Psoas muscle (tissue), 8 donors: ENCODE measurements at places on chromosomes 12 and 14. TPM values are rescaled to one million over a fixed set of nuclear protein-coding genes. Genes with fewer than 3 reads are reported as not detected.
A peak's percentile ranks its signal among the peaks of the same experiment; 100 is the strongest.

DNA sequence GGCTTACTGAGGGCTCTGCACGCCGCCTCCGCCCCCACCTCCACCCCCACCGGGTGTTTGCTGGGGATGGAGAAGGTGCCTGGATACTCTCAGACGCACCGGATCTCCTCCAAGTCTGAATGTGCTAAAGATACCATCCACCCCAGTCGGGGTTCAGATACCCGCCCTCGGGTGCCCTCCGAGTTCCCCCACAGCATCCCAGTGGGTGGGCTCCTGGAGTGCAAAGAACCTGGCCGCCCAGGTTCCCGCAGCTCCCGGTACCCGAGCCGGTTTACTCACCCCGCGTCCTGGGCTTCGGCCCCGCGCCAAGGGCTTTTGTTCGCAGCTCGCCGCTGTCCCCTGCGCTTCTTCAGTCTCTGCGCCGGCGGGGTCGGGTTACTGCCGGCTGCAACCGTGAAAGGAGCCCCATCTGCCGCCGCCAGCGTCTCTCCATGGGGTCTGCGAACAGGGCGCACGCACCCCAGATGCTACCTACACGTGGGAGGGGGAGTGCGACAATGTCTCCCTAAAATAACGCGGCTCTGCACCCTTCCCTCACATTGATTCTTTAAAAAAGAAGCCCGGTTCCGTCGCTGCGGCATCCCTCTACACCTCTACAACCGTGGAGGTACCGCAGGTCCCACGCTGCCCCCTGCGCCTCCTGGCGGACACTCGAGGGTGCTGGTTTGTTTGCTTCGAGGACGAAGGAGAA is at the start of gene CCDC177:
Gene CCDC177 (minus strand): TSS at position 609 of the 691 bp plus-strand sequence. CDS start 1,249 bp downstream, outside the sequence.
- peak; percentile 53 for DNase-seq

- no peak for DNase-seq
Observed at GRCh38 chr12:58988643-58989344, 68.5 kb upstream of the LRIG3 start.

DNA sequence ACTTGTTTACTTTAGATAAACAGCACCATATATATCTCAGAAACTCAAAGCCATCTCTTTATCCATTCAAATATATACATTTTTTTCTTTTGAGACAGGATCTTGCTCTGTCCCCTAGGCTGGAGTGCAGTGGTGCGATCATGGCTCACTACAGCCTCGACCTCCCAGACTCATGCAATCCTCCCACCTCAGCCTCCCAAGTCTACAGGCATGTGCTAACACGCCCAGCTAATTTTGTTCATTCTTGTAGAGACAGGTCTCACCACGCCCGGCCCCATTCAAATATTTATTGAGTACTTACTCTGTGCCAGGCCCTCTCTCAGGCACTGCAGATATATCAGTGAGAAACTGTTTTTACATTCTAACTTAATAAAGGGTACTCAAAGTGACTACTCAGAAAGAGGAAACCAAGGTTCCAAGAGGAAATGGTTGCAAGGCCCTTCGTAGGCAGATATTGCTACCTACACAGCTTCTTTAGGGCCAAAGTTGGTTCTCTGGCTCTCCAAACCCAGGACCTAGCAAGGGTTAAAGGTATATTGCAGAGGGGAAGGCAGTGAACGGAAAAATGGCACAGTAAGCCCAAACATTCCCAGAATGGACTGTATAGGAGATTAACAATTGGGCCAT is 2.9 kb downstream of the ATXN3 start:
- no peak for DNase-seq

- DNase-seq, result no peak
Observed at GRCh38 chr12:66964629-66965028, 285.8 kb upstream of the GRIP1 start.

The EAPP gene
- total RNA-seq, result 25.8 TPM

DNA sequence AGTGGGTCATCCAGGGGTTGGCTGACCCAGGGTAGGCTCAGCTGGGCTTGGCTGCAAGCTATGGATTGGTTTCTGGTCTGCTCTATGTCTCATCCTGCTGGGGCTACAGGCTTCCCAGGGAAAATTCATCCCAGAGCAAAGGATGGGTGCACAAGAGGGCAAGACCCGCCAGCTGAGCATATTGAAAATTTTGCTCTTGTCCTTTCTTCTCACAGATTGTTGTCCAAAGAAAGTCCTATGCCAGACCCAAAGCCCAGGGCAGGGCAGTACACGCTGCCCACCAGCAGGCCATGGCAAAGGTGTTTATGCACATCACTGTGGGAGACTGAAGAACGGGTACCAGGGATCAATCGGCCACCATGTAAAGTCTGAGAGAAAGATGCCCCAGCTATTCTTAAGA is 95.3 kb upstream of the PARP11 start:
- no peak for DNase-seq

The NUMB gene
- 26.4 TPM for total RNA-seq

The HCAR3 gene
- total RNA-seq, result not detected

DNA sequence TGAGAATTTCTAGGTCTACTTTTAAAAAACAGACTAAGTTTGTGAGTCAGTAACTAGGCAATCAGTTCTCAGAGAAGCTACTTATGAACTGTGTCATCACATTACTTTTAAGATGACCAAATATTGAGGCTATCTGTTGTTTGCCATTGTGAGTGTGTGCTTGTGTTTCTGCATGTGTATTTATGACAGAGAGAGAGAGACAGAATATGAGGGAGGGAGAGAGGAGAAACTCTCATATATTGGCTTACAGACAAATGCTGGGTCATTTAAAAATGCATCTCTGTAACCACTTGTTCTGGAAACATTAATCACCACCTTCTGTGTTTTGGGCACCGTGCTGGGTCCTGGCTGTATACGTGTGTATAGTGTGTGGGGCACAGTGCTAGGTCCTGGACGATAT is 161.5 kb upstream of the FRMD6 start:
- no peak for DNase-seq

DNA sequence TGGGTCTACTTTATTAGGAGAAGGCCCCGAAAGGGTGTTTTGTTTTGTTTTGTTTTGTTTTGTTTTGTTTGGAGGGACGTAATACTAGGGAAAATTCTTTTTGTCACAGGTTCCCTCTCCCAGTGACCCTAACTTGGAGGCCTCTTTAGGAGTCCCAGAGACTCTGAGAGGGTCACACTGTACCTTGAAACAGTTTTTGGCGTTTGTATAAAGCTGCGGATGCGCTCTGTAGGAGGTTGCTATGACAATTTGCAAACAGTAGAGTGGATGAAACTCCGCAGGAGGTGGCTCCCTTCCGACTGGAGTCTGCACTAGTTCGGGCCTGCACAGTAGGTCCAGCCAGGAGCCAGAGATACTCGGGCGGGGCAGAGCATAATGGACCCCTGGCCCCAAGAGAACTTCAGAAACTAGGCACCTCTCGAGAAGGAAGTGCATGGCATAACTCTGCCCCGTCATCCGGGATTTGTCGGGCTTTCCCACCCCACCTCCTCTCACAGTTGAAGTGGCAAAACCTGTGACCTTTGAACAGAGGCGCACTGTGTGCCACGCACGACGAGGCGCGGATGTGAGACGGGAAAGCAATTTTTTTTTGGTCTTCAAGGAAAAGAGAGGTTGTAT is 1.3 kb upstream of the DYRK2 start:
- no peak for DNase-seq

The KIAA0586 gene
- 5.0 TPM for total RNA-seq

DNA sequence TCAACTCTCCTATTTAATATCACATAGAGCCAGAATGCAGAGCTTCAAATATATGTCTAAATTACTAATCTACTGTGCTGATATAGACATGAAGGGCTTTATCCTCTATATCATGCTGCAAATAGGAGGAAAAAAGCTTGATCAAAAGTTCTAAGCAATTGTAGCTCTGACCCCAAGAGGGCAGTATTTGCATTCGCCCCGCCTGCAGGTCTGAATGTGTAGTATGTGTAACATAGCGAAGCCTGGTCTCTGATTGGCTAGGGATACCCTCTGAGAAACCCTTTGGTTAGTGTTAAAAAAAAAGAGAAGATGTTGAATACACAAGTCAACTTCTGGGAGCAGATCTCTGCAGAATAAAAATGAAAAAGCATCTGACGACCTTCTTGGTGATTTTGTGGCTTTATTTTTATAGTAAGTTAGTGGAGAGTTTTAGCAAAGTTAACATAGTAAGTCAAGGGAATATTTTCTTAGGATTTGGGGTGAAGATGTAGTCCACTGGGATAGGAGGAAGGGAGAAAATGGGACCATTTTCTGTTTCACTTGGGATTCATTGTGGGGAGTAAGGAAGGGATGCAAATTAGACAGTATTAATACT is 151.6 kb upstream of the OR4E1 start:
- no peak for DNase-seq

The PTGER2 gene
- 0.26 TPM for total RNA-seq

The MYO1H gene
- total RNA-seq, result 0.10 TPM

DNA sequence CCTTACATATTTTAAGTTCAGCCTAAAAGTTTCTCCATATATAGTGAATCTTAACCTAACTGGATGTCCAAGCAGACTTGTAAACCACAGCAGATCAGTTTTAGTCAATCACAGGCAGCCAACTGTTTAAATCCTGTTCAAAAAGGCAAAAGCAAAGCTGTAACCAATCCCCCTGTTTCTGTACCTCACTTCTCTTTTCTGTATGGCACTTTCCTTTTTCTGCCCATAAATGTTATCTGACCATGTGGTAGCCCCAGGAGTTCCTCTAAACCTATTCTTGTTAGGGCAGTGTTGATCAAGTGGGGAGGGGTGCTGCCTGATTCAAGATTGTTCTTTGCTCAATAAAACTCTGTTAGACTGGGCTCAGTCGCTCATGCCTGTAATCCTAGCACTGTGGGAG is 8.5 kb upstream of the DACT1 start:
- no peak for DNase-seq

The MEG3 gene
- 52.6 TPM for total RNA-seq

The USP15 gene
- 65.6 TPM for total RNA-seq

The CD163L1 gene
- total RNA-seq, result 2.8 TPM

The EPYC gene
- total RNA-seq, result not detected

The SCARB1 gene
- 15.3 TPM for total RNA-seq

DNA sequence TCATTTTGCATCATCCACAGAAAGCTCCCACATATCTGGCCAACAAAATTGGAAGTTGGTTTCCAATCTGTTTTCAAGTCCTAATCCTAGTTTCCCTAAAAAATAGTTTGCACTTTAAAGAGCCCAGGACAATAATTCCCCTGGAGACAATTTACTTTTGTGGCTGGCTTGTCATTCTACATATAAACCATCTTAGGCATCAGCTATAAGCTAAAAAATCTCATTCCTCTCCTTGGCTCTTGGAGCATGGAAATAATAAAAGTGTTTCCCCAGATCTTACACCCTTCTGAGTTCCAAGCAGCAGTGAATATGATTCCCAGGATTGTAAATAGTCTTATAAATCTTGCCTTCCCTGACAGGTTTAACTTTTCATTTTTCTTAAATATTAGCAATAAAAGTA is 89.1 kb upstream of the NUDT4 start:
- no peak for DNase-seq

The ATXN7L3B gene
- total RNA-seq, result 22.8 TPM

DNA sequence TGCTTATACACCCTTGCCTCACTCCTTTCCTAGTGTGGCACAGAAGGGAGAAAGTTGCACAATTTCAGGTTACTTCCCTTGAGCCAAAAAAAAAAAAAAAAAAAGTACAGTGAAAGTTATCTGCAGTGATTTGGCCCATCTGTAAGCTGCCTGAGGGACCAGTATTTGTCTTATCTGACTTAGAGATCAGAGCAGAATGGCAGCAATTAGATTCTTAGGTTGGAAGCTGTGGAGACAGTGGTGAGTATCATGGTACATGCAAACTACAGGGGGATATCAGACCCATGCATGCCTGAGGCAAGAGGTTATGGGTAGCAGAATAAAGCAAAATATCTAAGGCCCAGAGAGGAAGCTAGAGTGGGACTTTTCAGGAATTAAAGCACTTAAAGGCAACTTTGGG is 1070.7 kb upstream of the NOVA1 start:
- DNase-seq, result no peak

- DNase-seq, result no peak
Observed at GRCh38 chr14:96538097-96538989, 36.2 kb downstream of the PAPOLA start.

GRCh38 chr12:51362747-51363342 is 16.4 kb upstream of the CELA1 start:
- no peak for DNase-seq

DNA sequence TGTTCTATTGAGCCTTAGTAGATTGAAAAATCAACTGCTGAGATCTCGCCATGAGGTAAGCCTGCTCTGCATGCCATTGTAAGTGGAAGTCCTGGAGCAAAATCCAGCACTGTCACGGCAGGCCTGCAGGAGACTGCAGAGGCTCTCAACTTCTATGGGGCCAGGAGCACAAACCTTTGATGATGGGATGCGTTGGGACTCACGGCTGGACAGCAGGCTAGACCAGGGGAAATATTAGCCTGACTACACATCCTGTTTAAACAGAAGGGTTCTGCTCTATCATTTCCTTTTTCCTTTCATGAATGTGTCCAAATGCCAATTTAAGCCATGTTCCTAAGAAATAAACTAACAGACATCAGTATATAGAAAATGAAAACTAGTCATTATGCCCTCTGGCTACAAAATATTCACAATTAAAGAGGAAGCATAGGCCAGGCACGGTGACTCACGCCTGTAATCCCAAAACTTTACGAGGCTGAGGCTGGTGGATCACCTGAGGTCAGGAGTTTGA is 33.9 kb upstream of the RASSF8 start:
- DNase-seq, result no peak

DNA sequence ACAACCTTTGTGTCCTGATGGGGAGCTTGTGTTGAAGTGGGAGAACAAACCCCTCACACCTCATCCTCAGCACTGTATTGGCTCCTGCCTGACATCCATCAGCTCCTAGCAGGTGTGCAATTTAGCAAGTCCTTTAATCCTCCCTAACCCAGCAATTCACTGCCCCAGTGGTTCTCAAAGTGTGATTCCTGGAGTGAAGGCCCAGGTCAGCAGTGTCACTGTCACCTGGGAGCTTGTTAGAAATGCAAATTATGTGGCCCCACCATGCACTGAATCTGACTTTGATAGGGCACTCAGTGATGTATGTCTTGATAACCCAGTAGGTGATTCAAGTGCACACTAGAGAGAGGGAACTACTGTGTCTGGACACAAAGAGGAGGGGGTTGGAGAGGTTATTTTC is 133.6 kb downstream of the FGD4 start:
- no peak for DNase-seq

- DNase-seq, result peak; percentile 8
Observed at GRCh38 chr14:75380656-75381055, 47.2 kb upstream of the JDP2 start.

The CNOT2 gene
- total RNA-seq, result 34.7 TPM

The LRP1-AS gene
- total RNA-seq, result not detected

- DNase-seq, result peak; percentile 6
Observed at GRCh38 chr14:101065696-101066694, 162.5 kb upstream of the RTL1 start.

GRCh38 chr12:46260124-46260912 is 8.5 kb downstream of the SLC38A1 start:
- DNase-seq, result no peak

The SRRM4 gene
- total RNA-seq, result 0.19 TPM

DNA sequence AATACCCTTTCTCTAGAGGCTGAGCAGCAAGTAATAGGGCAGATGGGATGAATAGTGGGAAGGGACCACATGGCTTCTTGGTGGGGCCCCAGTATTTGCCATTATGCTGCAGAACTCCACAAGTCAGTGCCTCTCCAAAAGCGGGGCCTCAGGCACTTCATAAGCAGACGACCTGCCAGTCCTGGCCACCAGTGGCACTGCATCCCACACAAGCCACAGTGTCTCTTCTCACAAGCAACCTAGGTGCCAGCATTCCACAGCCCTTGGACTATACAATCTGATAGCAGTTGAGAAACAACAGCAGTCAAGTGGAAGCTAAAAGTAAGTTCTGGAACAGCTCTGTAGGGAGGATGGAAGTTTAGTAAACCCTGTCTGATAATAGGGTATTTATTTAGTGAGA is 4.2 kb upstream of the SLC8A3 start:
- no peak for DNase-seq

The ZFHX2 gene
- total RNA-seq, result 0.65 TPM

The RDH16 gene
- 0.20 TPM for total RNA-seq
